ENCODE measurements at places on chromosomes 16 and 17. TPM values are rescaled to one million over a fixed set of nuclear protein-coding genes. Genes with fewer than 3 reads are reported as not detected.
A peak's percentile ranks its signal among the peaks of the same experiment; 100 is the strongest.

GRCh38 chr16:49875806-49876715 lies 20.1 kb upstream of the ZNF423 start:
- DNase-seq = peak; percentile 7

The KRT39 gene
- total RNA-seq = not detected

GRCh38 chr17:5355421-5356129 lies 63.9 kb downstream of the NUP88 start:
- DNase-seq = no peak

DNA sequence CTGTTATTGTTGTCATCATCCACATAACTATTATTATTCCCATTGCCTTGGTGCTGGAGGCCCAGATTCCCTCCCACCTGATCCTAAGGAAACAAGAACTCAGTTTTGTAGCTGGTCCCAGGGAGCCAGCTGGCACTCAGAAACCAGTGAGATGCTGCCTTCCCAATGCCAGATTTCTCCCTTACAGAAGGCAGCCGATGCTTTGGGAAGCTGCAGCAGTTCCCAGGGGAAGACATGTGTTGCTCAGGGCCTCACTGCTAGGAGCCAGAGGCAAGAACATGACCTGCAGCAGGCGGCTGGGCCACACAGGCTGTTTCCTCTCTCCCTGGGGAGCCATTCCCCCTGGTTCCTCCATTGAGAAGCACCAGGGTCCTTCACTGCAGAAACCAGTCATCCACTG lies 59.9 kb upstream of the GRIN2A start:
- DNase-seq = no peak

DNA sequence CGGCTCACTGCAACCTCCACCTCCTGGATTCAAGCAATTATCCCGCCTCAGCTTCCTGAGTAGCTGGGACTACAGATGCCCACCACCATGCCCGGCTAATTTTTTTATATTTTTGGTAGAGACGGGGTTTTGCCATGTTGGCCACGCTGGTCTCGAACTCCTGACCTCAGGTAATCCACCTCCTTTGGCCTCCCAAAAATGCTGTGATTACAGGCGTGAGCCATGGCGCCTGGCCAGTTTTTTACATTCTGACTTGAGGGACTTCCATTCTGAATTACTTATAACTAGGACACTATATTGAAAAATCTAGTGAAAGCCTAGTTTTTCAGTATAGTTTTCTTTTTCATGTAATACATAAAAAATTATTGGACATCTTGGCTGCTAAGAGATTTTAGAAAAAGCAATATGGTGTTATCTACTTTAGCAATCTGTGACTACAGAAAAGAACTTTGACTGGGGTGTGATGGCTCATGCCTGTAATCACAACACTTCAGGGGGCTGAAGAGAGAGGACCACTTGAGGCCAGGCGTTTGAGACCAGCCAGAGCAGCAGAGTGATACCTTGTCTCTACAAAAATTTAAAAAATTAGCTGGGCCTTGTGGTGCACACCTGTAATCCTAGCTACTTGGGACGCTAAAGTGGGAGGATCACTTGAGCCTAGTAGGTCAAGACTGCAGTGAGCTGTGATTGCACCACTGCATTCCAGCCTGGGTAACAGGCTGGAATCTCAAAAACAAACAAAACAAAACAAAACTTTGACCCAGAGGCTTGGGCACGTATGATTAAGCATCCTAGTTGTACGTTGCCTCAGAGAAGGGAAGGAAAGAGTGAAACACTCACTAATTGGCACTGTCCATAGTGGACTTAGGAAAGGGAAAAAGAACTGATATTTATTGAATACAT lies 26.8 kb upstream of the GOSR1 start:
- DNase-seq = no peak

The LGALS9B gene
- not detected for total RNA-seq

All from Daoy (cell line).